Lower lobe of right lung (tissue), 2 donors: ENCODE measurements at places on chromosomes 13 and 19. TPM values are rescaled to one million over a fixed set of nuclear protein-coding genes. Genes with fewer than 3 reads are reported as not detected.

The FSD1 gene
- total RNA-seq, result 0.62 TPM

The DHDH gene
- 1.9 TPM for total RNA-seq

The ELSPBP1 gene
- not detected for total RNA-seq

The TMEM59L gene
- total RNA-seq, result 1.1 TPM

The GGACT gene
- total RNA-seq, result 3.4 TPM

The IL17D gene
- total RNA-seq, result 1.5 TPM

The CPT1C gene
- total RNA-seq, result 3.8 TPM

The SELENOW gene
- 247 TPM for total RNA-seq

The CEACAM6 gene
- total RNA-seq, result 369 TPM

The ZNF550 gene
- total RNA-seq, result 8.8 TPM

The GPR18 gene
- 0.38 TPM for total RNA-seq

The KRTDAP gene
- 0.89 TPM for total RNA-seq

The DCT gene
- total RNA-seq, result 0.18 TPM

The CEACAM20 gene
- 0.30 TPM for total RNA-seq

The KIR2DL3 gene
- total RNA-seq, result 0.38 TPM

The TSSK6 gene
- total RNA-seq, result 2.9 TPM

The NLRP11 gene
- not detected for total RNA-seq

The ZNF540 gene
- 4.6 TPM for total RNA-seq

The RAB3A gene
- total RNA-seq, result 2.7 TPM

The SHISA2 gene
- total RNA-seq, result 19.0 TPM

The FOXA3 gene
- total RNA-seq, result 0.68 TPM

The GARIN5A gene
- total RNA-seq, result 2.2 TPM

The HNRNPM gene
- total RNA-seq, result 152 TPM

The CLDND2 gene
- total RNA-seq, result 1.9 TPM

The MED16 gene
- total RNA-seq, result 46.1 TPM

The SULT2A1 gene
- total RNA-seq, result not detected

The FFAR3 gene
- total RNA-seq, result not detected

The ZNF121 gene
- total RNA-seq, result 23.2 TPM

The TNNI3 gene
- 2.3 TPM for total RNA-seq

The ADGRE2 gene
- 19.9 TPM for total RNA-seq

The FAM216B gene
- total RNA-seq, result 17.0 TPM

The CEACAM5 gene
- total RNA-seq, result 99.7 TPM

The FBN3 gene
- 7.0 TPM for total RNA-seq

The ZNF283 gene
- total RNA-seq, result 12.7 TPM

The PRR22 gene
- 2.7 TPM for total RNA-seq

The EPN1 gene
- total RNA-seq, result 105 TPM

The KLHL1 gene
- total RNA-seq, result not detected

The GIPR gene
- 7.5 TPM for total RNA-seq
